ENCODE measurements at places on chromosomes 1 and 21.

GRCh38 chr1:232271991-232272589, 357.8 kb downstream of the SIPA1L2 start:
- no peak for DNase-seq

- peak; percentile 97 for DNase-seq
These were observed at the start of gene TMCO1 for GRCh38 chr1:165768513-165769394. Gene TMCO1, minus strand, starts transcription at chr1:165768868. Its CDS starts 117 bp downstream, at chr1:165768751.

GRCh38 chr1:157183870-157184269, 45.7 kb upstream of the ETV3 start:
- DNase-seq = no peak

GRCh38 chr21:45084121-45084520, 9.7 kb downstream of the ADARB1 start:
- no peak for DNase-seq

DNA sequence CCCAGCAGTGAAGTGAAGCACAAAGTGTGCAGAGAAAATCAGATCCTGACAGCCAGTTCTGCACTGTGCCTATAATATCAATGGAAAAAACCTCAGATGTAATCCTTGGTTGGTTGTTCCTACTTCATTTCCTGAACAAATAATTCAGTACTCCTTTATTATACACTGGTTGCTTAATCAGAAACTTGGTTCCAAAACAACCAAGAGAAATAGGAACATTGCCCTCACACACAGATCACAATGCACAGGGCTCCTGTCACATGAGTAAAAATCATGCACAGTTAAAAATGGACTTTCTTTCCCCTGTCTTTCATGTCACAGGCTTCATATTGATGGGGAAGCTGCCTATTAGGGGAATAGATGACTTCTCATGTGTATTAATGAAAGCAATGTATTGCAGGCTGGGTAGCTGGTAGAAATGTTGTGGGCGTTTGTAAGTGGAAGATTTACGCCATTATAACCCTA, 9.7 kb downstream of the DNASE2B start:
- DNase-seq = no peak

DNA sequence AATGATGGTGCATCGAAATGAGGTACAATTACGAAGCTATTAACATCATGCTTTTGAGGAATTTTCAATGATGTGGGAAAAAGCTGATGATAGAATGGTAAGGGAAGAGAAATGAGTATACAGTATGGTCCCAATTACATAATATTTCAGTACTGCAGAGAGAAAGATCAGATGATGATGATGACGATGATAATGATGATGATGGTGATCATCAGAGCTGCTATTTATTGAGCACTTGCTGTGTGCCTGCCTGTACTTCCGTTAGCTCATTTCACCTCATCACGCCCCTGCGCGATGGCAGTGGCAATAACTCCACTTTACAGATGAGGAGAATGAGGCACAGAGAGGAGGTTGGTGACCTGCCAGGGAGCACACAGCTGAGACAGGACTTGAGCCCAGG, 620.8 kb downstream of the MATN1 start:
- no peak for DNase-seq

- DNase-seq = no peak
These were observed 28.5 kb upstream of the LCE5A start for GRCh38 chr1:152481869-152482664.

DNA sequence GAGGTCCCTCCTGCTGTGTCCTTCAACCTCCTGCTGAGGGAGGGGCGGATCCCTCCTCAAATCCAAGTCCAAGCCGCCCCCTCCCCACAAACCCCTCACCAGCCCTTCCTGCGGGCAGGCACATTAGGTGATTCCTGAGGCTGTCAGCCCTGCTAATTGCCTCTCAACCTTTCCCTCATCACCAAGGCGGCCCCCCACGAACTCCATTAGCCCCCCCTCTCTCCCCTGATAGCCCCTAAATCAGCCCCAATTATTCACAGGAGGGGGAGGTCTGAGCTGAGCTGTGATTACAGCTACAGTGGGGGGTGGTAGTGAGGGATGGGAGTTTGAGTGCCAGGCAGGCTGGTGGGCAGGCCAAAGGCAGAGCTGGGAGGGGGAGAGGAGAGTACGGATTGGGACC, 5.8 kb upstream of the PEAR1 start:
- no peak for DNase-seq

DNA sequence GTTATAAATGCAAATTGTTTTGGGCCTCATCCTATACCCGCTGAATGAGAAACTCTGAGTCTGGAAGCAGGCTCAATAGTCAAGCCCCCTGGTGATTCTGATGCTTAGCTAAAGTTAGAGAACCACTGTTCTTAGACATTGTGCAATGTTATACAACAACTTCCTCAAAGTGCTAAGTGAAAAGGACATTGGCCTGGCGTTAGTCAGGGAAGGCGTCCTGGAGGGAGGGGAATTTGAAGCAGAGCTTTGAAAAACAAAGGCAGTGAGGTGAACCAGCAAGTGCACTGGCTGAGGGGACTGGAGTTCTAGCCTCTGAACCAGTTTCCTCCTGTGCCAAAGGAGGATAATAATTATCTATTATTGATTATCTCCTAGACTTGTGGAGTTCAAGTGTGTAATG, 5.1 kb downstream of the CD1D start:
- no peak for DNase-seq

GRCh38 chr1:198620951-198621824, 17.7 kb upstream of the PTPRC start:
- DNase-seq = peak; percentile 34

GRCh38 chr1:231931846-231932454, 305.4 kb downstream of the DISC1 start:
- no peak for DNase-seq

GRCh38 chr1:119582801-119583200, 65.3 kb downstream of the ZNF697 start:
- DNase-seq = peak; percentile 76

GRCh38 chr1:156465747-156466365, 34.7 kb downstream of the MEF2D start:
- DNase-seq = no peak

- DNase-seq = peak; percentile 62
These were observed 11.8 kb downstream of the KANK4 start for GRCh38 chr1:62307446-62307845.

GRCh38 chr1:180498594-180498993, 3.8 kb downstream of the ACBD6 start:
- DNase-seq = peak; percentile 43

- DNase-seq = no peak
These were observed 128.2 kb downstream of the GALNT2 start for GRCh38 chr1:230195199-230195598.

DNA sequence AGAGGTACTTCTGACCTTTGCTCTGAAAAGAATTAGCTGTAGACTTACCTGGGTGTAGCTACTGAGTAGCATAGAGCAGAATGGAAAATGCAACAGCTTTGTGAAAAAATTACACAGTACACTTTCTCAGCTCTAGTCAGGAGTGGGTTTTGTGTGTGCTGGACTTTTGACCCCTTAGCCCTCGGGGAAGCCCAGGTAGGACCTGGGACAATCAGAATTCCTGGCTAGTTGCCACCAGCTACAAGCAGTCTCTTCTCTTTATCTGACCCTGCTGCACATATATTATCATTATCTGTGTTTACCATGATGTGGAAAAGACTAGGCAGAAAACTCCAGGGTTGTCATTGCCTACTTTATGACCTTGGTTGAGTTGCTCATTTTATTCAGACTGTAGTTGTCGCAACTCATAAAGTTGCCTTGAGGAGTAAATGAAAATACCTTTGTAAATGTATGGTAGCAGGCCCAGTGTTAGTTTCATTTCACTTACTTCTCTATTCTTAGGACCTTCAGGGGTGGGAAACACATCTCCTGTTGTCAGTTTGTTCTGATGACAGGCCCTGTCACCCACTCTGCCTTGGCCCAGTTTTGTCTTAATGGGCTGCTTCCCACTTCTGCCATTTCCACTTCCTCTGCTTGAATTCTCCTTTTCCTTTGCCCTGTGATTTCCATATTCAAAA, 5.4 kb downstream of the NEK7 start:
- DNase-seq = no peak

- no peak for DNase-seq
These were observed 5.8 kb upstream of the SPATC1L start for GRCh38 chr21:46189959-46190490.

DNA sequence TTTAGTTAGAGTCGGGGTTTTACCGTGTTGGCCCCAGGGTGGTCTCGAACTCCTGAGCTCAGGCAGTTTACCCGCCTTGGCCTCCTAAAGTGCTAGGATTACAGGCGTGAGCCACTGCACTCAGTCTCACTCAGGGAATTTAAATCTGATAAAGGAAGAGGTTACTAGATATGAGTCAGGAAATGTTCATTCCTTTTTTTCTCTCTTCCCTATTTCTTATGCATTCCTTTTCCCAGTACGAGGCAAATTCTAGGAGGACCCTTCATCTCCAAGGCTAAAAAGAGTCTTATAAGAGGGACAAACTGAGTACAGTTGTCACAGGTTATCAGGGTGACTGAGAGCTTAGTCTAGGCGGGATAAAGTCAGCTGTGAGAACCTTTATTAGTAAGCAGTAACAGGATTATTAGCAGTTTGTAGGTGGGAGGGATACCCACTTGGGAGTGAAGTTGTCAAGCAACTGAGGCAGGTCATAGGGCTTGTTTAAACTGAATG, 9.1 kb downstream of the MACF1 start:
- DNase-seq = peak; percentile 87

DNA sequence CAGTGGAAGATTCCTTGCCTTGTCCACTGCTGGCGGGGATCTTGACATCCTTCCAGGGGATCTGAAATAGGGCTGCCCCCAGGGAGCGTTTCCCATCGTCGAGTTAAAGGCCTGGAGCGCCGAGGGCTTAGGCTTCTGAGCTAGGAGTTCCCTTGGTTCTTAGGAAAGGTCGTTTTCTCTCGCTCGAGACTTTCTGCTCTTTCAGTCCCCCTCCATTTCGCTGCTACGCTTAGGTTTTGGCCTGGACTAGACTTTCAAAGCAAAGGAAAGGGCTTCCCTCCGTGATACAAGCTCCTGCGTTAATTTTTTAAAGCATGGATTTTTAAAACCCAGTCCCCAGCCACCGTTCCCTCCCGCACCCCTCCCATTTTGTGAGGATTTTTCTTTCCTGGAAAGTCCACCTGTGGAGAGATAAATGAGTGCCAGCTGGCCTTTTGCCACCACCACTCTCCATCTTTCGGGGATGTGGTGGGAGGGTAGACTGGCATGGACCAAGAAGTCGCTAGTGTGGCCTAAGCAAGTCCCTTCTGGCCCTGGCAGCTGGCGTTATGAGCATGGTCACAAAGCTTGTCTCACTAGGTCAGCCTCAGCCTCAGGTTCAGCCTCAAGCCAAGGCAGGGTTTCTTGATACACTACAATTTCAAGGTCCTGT, 9.2 kb downstream of the NR5A2 start:
- DNase-seq = no peak

GRCh38 chr1:236066054-236066453, 1.2 kb upstream of the NID1 start:
- DNase-seq = no peak

DNA sequence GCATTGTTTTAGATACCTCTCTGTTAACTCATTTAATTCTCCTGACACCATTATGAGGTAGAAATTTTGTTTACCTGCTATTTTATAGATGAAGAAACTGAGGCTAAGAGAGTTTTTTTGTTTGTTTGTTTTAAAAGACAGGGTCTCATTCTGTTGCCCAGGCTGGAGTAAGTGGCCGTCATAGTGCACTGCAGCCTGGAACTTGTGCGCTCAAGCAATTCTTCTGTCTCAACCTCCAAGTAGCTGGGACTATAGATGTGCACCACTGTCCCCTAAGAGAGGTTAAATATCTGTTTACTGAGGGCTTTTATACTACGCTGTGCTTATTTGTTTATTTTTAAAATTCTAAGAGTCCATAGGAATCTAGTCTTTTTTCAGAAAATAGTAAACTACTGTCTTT, 43.7 kb upstream of the CACYBP start:
- no peak for DNase-seq

GRCh38 chr1:150564051-150564991, 15.1 kb downstream of the MCL1 start:
- DNase-seq = no peak

- DNase-seq = peak; percentile 37
These were observed 821 bp downstream of the PHC2 start for GRCh38 chr1:33429856-33430691.

DNA sequence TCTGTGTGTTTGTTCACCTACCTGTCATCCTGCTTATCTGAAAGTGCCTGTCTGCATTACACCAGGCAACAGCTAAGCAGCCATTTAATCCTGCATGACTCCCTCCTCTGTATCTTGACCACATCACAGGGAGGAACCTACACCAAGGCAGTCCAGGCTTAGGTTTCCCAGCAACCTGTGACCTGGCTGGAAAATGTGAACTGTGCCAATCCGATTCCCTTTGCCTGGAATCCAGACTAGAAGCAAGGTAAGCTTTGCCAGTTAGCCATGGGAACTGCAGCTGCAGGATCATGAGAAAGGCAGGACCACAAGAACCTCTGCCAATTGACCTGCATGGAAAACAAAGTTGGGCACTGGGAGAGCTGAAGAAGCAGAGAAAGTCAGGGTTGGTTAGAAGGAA, 6.3 kb upstream of the ATP1B1 start:
- DNase-seq = no peak

- DNase-seq = no peak
These were observed 541.3 kb downstream of the DPYD start for GRCh38 chr1:97379387-97380075.

GRCh38 chr1:59136541-59137275, 160.2 kb upstream of the FGGY start:
- DNase-seq = peak; percentile 17

DNA sequence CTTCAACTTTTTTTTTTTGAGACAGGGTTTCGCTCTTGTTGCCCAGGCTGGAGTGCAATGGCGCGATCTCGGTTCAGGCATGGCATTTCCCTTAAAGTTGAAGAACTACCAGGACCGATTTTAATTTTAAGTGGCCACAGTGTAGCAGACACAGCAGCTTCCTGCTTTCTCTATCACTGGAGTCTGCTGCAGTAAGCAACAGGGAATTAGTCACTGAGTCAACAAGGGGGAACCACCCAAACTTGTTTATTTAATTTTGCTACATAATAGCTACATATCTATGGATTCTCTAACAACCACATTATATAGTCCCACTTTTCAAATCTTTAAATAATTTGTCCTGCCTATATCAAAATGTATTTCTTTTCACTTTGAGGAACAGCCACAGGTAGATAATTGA, 12.5 kb upstream of the TNNI3K start:
- DNase-seq = no peak

GRCh38 chr1:2442661-2443060, 30.3 kb upstream of the PEX10 start:
- DNase-seq = no peak

Measured in trophoblast cell (in vitro differentiated cells and primary cell).